ENCODE measurements at places on chromosomes 4 and X.

- no peak for DNase-seq
Observed at GRCh38 chr4:126539771-126540170, 1093.0 kb upstream of the INTU start.

GRCh38 chr4:124913237-124913636 is 200.7 kb upstream of the ANKRD50 start:
- no peak for DNase-seq

DNA sequence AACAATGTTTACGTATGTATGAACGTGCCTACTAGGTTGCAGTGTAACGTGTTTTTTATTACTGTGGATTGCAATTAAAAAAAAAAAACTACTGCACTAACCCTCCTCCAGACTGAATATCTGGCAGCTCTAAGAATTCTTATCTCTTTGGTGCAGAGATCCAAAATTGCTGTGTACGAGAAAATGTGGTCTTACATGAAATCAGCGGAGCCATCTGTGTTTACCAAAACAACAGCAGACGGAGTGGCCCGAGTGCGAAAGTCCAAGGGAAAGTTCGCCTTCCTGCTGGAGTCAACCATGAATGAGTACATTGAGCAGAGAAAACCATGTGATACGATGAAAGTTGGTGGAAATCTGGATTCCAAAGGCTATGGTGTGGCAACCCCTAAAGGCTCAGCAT is 268.1 kb downstream of the THOC2 start:
- no peak for DNase-seq

DNA sequence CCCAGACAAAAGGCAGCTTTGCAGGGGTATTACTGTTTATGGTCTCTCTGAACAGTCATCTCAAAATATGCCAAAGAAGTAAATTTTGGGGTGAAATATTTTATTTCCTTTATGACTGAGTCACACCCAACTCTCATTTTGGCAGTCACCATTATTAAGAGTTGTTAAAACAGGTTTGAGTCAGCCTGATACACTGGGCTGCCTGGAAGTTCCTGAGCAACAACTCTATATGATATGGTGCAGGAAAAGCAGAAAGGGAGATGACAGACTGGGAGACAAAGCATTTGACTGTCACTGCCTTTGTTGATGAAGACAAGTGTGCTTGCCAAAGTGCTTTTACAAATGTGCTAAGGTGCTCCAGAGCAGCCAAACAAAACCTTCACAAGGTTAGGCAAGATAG is 1263.5 kb downstream of the PCDH7 start:
- DNase-seq: no peak

All from stimulated activated CD8-positive, alpha-beta memory T cell treated with anti-CD3 and anti-CD28 coated beads, Interleukin-7, amount 100 ng/mL, for 1 hour (primary cell).